ENCODE measurements at places on chromosomes 13 and 19.

GRCh38 chr19:40281381-40282208 is 3.5 kb downstream of the AKT2 start:
- peak; percentile 22 for DNase-seq

DNA sequence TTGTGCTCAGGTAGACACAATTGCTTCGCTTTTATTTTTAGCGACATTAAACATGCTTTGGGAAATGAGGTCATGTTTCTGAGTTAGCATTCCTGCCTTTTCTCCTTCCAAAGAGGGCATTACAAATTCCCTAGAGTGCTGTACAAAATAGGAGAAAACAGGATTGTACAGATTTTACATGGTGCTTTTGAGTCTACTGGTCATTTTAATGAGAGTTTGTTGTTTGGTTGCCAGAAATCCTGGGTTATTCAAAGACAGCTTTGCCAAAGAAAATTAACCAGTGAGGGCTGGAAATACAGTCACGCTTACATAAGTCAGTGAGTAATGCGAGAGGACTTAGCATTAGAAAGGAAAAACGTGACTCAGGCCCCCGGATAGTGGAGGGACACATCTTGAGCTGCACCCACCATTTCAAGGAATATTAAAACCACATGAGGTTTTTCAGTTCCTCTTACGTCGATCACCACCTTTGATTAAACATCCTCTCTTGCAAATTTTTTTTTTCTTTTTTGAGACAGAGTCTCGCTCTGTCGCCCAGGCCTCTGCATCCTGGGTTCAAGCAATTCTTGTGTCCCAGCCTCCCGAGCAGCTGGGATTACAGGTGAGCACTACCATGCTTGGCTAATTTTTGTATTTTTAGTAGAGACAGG is 55.4 kb downstream of the SACS start:
- peak; percentile 100 for DNase-seq

- no peak for DNase-seq
Measured at GRCh38 chr13:35926859-35927530, 204.2 kb downstream of the DCLK1 start.

GRCh38 chr19:38221919-38222830 is 1.8 kb downstream of the DPF1 start:
- DNase-seq = no peak

- no peak for DNase-seq
Measured at GRCh38 chr19:418761-419671, 10.1 kb upstream of the C2CD4C start.

- no peak for DNase-seq
Measured at GRCh38 chr19:15367439-15367838, 12.1 kb downstream of the AKAP8 start.

- DNase-seq = no peak
Measured at GRCh38 chr13:36772853-36773252, 46.2 kb upstream of the RFXAP start.

- no peak for DNase-seq
Measured at GRCh38 chr13:64414381-64414780, 2815.8 kb downstream of the PCDH9 start.
